Stimulated activated CD8-positive, alpha-beta memory T cell treated with anti-CD3 and anti-CD28 coated beads, Interleukin-4, amount 100 ng/mL, for 4 hours (primary cell): ENCODE measurements at places on chromosomes 7 and 10.

- DNase-seq: no peak
Measured at GRCh38 chr7:96676919-96677318, 32.7 kb downstream of the SEM1 start.

DNA sequence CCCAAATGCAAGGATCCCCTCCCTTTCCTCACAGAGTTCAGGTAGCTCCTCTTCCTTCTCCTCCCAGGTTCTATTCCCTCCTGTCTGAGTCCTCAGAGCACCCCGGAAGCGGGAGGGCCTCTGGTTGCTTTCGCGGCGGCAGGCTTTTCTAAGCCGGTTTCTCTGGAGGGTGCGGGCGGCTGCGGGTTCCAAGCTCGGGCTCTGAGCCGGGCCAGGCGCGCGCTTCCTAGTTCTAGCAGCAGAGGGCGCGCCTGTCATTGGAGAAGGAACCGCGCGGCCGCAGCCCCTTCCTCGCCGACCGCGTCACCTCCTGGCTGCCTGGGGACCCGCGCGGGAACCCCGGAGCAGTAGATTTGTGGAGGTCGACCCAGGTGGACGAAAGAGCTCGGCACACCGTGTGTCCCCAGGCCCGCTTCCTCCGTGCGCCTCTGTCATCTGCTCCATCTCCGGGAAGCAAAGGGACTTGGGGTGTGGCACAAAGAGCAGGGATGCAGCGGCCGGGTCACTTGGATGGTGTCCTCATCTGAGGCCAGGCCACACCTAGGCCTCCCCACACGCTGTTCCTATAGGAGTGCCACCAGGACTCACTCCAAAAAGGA, 389.0 kb upstream of the PODXL start:
- DNase-seq: no peak

GRCh38 chr10:16904639-16905061, 87.4 kb upstream of the RSU1 start:
- no peak for DNase-seq

DNA sequence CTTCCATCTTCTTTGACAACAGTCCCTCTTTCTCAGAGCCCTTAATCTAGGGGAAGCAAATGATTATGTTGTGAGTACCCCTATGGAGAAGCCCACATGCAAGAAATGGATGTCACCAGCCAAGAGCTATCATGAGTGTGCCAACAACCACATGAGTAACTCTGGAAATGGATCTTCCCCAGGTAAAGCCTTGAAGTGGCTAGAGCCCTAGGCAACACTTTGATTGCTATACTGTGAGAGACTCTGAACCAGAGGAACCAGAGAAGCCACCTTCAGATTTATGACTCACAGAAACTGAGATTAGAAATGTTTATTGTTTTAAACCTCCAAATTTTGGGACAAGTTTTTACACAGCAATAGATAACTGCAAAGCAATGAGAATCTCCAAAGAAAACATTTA, 60.9 kb upstream of the COL1A2 start:
- no peak for DNase-seq

- DNase-seq: no peak
Measured at GRCh38 chr7:40680657-40681056, 545.9 kb downstream of the SUGCT start.

DNA sequence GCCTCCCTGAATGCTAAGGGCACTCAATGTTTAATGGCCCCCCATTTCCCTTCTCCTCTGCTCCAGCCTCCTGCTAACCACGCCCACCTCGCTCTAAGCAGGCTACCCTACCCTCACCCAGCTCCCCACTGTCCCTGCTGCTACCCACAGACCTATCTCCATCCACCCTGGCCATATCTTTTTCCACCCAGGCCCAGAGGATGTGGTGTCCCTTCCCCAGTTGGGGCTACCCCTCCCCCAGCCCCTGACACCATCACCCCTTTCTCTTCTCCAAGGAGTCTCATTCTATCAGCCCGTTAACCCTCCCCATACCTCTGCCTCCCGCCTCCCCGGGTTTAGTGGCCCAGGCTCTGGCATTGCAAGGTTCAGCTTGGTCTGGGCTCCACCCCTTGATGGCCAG, 28.9 kb upstream of the PPIF start:
- DNase-seq: no peak

- no peak for DNase-seq
Measured at GRCh38 chr7:125563964-125564529, 634.4 kb upstream of the POT1 start.

DNA sequence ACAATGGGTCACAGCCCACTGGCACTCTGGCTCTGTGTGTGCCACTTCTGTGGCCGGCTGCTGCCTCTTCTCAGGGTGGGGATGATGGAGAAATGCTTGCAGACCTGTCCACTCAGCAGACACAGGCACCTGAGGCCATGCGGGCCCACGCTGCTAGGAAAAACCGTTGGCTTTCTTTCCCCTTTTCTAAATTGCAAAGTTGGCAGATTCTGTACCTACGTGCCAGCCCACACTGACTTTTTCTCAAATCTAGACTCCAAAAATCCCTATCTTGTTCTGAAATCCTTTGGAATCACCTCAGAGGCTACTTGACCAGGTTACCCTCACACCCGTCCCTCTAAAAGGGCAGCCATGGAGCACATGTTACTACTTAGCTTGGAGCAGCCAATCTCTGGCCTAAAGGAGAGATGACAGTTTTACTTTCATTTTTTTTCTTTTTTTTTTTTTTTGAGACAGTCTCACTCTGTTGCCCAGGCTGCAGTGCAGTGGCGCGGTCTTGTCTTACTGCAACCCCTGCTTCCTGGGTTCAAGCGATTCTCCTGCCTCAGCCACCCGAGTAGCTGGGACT, 99.4 kb downstream of the RNF216 start:
- DNase-seq: no peak

GRCh38 chr7:81173766-81174281, 255.0 kb upstream of the SEMA3C start:
- no peak for DNase-seq

DNA sequence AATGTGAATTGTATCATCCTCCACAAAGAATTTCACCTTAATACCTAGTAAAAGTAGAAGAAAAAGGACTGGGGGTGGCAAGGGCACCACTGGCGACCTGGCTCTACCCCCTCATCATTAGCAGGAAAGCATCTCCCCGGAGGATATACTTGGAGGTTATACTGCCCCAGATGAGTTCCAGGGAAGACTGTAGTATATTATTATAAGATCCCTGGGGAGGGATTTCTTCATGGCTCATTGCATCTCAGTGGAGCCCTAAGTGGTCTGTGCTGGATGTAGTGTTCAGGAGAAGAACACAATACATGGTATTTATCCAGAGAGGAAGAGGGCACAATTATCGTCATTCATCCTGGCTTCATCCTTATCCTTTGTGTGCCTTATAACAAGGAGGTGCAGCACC, 14.2 kb upstream of the DYNC1I1 start:
- no peak for DNase-seq

DNA sequence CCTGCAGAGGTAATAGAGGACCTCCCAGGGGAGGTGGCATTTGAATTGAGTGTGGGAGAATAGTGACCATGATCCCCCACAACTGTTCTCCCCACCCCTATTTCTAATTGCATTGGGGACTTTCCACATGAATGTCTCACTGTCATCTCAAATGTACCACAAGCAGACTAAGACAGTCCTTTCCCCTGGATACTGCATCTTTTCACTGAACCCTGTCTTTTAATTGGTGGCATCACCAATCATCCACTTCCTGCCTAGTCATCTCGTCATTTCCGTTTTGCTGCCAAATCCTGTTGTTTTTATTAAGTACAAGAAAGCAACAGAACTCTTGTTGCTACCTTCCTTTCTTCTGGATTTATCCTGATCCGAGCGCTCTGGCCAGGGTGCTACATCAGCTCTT, 120.3 kb downstream of the NRP1 start:
- DNase-seq: no peak

GRCh38 chr10:104521901-104522694, 119.0 kb upstream of the SORCS3 start:
- no peak for DNase-seq

DNA sequence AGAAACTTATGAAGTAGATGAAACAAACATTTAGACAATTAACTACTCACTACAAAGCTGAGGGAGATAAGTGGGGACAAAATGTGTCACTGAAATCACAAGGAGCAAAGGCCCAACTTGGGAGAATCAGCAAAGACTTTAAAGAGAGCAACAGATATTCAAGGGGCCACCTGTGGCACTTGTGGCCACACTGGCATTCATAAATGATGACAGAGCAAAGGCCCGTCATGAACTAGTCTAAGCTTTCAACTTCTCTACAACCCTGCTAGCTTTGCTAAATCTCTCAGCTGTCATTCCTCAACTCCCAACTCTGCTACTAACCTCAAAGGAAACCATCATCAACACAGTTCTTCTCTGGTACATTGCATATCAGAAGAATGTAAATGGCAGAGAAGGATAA, 178.4 kb downstream of the CPEB3 start:
- DNase-seq: no peak

DNA sequence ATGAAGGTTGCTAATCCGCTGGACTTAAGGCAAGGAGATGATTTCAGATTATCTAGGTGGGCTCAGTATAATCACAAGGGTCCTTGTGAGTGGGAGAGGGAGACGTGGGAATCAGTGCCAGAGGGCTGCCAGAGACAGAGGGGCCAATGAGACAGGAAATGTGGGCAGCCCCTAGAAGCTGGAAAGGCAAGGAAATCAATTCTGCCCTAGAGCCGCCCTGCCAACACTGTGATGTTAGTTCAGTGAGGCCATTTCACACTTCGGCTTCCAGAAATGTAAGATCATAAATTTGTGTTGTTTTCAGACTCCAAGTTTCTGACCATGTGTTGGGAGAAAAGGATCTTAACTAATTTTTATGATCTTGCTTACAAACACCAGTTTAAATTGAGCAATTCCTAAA, 3.6 kb upstream of the GPNMB start:
- DNase-seq: no peak

DNA sequence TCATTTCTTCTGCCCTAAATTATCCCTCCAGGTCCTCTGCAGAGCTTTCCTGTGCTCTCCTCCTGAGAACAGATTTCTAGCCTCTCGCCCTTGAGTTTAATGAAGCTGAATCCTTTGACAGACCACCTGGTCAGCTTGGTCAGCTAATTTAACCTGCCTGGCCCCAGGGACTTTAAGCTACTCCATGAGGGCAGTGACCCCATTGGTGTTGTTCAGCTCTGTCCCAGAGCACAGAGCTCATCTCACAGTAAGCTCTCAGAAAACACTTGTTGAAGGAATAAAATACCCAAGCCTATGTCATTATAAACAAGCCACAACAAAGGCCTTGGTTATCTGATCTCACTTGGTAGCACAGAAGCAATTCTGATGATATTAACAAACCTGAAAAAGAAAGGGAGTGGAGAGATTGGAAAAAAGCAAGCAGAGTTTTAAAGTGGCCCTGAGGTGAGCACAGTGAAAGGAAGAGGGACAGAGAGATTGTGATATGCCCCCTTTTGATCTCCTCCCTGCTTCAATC, 24.4 kb downstream of the SLC26A4 start:
- no peak for DNase-seq

GRCh38 chr7:38235606-38236005, 37.8 kb downstream of the TARP start:
- no peak for DNase-seq

- no peak for DNase-seq
Measured at GRCh38 chr7:91043186-91043585, 221.0 kb upstream of the FZD1 start.

DNA sequence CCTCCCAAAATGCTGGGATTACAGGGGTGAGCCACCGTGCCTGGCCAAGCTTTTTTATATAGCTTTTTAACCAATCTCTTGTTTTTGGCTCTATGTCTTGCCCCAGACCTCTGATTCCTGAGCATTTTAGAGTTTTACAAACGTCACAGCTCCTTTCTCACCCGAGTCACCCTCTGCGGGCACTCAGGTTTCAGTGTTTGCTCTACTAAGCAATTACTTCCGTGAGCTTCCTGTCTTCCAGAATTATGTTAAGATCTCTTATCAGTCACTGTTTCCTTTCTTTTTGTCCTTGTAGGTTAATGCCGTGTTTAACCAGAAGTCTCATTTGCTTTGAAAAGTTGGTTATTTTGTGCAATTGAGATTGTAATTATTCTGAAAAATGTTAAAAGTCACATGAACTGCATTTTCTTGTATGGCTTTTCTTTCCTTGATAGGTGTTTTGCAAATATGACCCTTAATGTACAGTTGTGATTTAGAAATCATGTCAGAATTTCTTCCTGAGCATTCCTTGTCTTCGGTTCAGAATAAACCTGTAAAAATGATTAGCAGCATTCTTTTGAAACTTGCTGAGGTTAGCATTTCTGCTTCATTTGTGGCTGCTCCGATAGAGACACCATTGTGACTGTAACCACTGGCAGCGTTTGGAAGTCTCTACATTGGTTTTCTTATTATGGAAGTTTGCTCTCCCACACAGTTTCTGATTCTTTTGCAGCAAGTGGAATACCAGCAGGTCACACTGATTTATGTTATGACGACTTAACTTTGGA, 4.5 kb upstream of the HKDC1 start:
- DNase-seq: no peak

- no peak for DNase-seq
Measured at GRCh38 chr10:79502561-79503309, 9.6 kb upstream of the EIF5AL1 start.

DNA sequence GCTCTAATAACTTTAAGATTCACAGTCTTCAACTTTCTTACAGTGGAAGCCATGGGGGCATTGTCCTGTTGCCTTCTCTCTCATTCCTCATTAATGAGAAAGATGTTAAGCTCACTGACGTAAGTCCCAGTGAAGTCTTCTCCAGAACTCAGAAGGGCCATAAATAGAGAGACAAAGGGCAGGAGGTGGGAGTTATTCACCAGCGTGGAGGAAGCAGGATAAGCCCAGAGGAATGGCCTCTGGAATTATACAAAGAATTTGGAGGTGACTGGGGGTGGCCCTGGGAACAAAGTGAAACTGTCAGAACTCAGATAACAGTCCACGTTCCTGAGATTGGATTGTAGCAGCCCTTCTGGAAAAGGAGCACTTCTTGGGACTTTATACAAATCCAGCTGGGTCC, 52.4 kb downstream of the SORBS1 start:
- DNase-seq: no peak

GRCh38 chr7:138797715-138798320, at the start of the genes ATP6V0A4 and TMEM213:
TSS of gene ATP6V0A4 (minus strand) at chr7:138798196. CDS start at chr7:138771247, 26,949 bp downstream.
TSS of gene TMEM213 (plus strand) at chr7:138797994. CDS start at chr7:138798105, 111 bp downstream.
- no peak for DNase-seq

GRCh38 chr7:120990468-120991118, 2.1 kb downstream of the CPED1 start:
- DNase-seq: no peak

GRCh38 chr10:93138113-93138870, 64.6 kb downstream of the CYP26A1 start:
- no peak for DNase-seq

- no peak for DNase-seq
Measured at GRCh38 chr10:8334631-8335030, 280.1 kb downstream of the GATA3 start.

DNA sequence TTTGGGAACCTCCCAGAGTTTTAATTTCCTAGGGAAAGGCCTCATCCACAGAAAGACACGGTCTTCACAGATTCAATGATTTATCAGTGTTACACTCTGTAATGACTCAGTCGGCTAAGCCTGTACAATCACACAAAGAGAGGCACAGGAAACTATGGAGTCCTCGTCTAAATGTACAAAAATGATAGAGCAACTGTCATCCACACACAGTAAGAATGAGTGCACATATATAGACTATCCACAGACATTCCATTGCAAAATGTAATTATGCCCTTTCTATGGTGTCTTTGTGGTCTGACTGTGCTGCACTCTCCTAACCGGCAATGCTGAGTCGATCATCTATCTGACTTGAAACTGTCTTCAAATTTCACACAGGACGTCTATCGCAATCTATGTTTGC, 3.5 kb upstream of the NAMPT start:
- DNase-seq: no peak
